Activated T-helper 2 cell treated with anti-CD3 and anti-CD28 coated beads, Interferon-gamma antibody, Interleukin-2, Interleukin-4, amounts not matched to agents 10 μg/mL and 5 μg/mL and 100 μg/mL, durations not matched to agents 14 hours and 24 hours and 36 hours (primary cell): ENCODE measurements at places on chromosomes 7 and 10.

GRCh38 chr10:62723375-62723774 lies 81.1 kb upstream of the ADO start:
- no peak overlapping the region for H3K4me3 ChIP-seq
- peaks cover 41% of the 10 kb centered on the region for H3K4me1 ChIP-seq
- no peak overlapping the region for H3K27ac ChIP-seq
- peaks cover 3% of the 10 kb centered on the region for H3K36me3 ChIP-seq
- no peak for DNase-seq

GRCh38 chr10:69311309-69311708 lies 33.0 kb downstream of the HK1 start:
- no peak for DNase-seq
- H3K27ac ChIP-seq = no peak overlapping the region
- H3K4me1 ChIP-seq = peaks cover 12% of the 10 kb centered on the region
- no peak overlapping the region for H3K4me3 ChIP-seq

GRCh38 chr7:18402488-18403183 lies 92.9 kb upstream of the HDAC9 start:
- no peak for DNase-seq
- no peaks in the 10 kb centered on the region for H3K36me3 ChIP-seq
- H3K27ac ChIP-seq = no peak overlapping the region
- no peak overlapping the region for H3K4me3 ChIP-seq
- H3K27me3 ChIP-seq = no peaks in the 10 kb centered on the region

DNA sequence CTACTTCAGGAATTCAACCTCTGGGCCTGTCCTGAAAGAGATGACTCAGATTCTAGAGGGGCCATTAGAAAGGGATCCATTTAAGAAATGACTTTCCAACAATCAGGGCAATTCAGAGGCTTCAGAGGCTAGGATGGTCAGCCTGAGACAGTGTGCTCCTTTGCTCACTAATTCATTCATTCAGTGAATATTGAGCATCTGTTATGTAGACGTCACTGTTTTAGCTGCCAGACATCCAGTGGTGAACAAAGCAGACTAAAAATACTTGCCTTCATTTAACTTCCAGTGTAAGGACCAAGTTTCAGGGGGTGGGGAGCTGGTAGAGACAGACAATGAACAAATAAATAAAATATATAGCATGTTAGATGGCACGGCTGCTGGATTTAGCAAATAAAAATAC lies 1.6 kb downstream of the KIAA1217 start:
- DNase-seq = no peak
- H3K4me1 ChIP-seq = peaks cover 24% of the 10 kb centered on the region
- peaks cover 43% of the 10 kb centered on the region for H3K27me3 ChIP-seq
- H3K4me3 ChIP-seq = no peak overlapping the region

DNA sequence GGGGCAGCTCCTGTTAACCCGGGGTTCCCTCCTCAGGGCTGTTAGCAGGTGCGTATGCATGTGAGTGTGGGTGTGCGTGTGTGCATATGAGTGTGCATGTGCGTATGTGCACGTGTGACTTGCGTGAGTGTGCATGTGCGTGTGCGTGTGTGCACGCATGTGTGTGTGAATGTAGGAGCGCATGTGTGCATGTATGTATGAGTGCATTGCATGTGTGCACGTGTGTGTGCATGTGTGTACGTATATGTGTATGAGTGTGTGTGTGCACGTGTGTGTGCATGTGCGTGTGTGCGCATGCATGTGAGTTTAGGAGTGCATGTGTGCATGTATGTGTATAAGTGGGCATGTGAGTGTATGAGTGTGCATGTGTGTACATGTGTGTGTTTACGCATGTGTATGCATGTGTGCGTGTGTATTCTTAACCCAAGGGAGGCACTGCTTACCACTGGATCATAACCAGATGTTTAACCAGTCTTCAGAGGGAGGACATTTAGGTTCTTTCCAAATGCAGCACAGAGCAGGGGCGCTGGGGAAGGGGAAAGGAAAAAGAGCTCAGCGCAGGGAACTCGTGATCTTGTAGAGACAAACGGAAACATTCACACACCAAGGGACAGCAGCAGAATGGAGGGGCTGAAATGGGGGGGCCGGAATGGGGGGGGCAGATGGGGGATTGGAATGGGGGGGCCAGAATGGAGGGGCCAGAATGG lies 45.0 kb downstream of the PWWP2B start:
- no peak overlapping the region for H3K4me3 ChIP-seq
- DNase-seq = no peak
- no peaks in the 10 kb centered on the region for H3K27me3 ChIP-seq
- peaks cover 20% of the 10 kb centered on the region for H3K4me1 ChIP-seq
- no peaks in the 10 kb centered on the region for H3K36me3 ChIP-seq

DNA sequence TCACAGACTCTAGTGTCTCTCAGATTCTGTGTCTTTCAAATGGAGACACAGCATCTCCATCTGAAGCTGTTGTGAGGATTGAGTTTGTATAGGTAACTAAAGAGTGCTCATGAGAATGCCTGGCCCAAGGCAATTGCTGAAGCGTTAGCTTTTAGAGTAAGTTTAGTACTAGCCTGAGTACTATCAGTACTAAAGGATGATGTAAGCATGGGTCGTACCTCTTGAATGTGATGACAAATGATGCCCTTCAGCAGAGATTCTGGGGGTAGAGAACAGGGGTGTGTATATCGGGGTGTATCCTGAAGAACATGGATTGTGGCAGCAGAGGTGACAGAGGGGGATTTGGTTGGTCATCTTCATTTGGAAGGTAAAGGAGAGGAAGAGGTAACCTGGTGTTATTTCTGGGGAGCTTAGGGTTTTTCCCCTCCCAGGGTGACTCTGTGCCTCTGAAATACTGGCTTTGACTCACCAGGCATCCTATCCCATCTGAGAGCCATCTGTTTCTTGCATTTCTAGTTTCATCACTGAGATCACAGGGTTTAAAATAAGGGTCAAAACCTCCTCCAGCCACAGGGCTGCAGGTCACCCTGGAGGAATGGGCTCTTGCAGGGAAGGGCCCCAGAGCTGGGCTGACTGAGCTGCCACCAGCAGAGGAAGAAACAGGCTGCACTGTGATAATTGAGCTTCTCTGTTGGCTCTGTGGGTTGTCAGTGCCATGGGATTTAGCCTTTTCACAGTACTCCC lies 756.0 kb downstream of the KCNMA1 start:
- H3K27me3 ChIP-seq = no peaks in the 10 kb centered on the region
- no peak overlapping the region for H3K4me3 ChIP-seq
- DNase-seq = no peak
- H3K27ac ChIP-seq = no peak overlapping the region
- no peaks in the 10 kb centered on the region for H3K36me3 ChIP-seq
- H3K4me1 ChIP-seq = no peaks in the 10 kb centered on the region

DNA sequence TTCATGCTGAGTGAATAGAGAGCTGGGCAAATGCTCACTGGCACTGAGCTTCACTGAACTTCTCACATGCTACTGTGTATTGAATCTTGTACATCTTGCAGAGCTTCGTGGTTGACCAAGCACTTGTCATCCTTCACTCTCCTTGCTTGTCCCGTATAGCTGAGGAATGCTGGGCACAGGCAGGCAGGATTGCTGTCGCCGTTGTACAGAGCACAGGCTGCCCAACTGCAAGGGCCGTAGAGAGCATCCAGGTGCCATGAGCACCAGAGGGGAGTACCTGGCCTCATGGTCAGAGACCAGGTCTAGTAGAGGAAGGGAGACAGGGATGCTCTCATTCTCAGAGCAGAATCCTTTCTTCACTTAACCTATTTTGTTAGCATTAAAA lies 99.8 kb upstream of the RET start:
- no peaks in the 10 kb centered on the region for H3K27me3 ChIP-seq
- H3K36me3 ChIP-seq = no peaks in the 10 kb centered on the region
- H3K27ac ChIP-seq = no peak overlapping the region
- H3K4me1 ChIP-seq = no peaks in the 10 kb centered on the region

GRCh38 chr10:95516774-95517373 lies 44.3 kb downstream of the SORBS1 start:
- peaks cover 13% of the 10 kb centered on the region for H3K4me1 ChIP-seq
- no peaks in the 10 kb centered on the region for H3K36me3 ChIP-seq
- H3K4me3 ChIP-seq = no peak overlapping the region

GRCh38 chr7:38102507-38102906 lies 75.5 kb upstream of the STARD3NL start:
- peaks cover 28% of the 10 kb centered on the region for H3K27me3 ChIP-seq
- H3K27ac ChIP-seq = no peak overlapping the region
- H3K4me3 ChIP-seq = no peak overlapping the region
- peaks cover 2% of the 10 kb centered on the region for H3K4me1 ChIP-seq
- H3K36me3 ChIP-seq = no peaks in the 10 kb centered on the region

DNA sequence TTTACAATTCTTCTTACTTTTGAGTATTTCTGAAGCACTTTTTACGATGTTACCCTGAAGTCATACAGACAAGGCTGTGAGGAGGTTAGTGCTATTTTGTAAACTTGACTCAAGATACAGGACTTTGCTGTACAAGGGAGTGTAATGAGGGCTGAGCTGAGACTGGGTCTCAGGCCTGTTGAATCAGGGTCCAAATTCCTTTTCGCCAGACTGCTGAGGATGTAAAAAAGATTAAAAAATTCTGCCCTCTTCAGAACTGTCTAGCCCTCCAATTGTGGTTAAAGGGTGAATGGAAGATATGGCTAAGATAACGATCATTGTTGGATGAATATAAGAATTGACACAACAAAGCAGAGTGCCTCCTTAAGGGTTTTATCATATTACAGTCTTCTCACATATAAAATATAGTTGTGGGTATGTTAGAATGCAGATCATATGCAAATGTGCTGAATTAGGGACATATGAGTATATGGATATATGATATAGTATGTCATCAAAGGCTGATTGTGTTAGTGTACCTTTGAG lies 165.4 kb downstream of the SUGCT start:
- no peak for DNase-seq
- no peak overlapping the region for H3K27ac ChIP-seq
- H3K4me1 ChIP-seq = peaks cover 3% of the 10 kb centered on the region
- H3K27me3 ChIP-seq = no peaks in the 10 kb centered on the region
- H3K36me3 ChIP-seq = no peaks in the 10 kb centered on the region

GRCh38 chr7:140669352-140669751 lies 3.4 kb upstream of the ADCK2 start:
- H3K4me1 ChIP-seq = peaks cover 15% of the 10 kb centered on the region
- DNase-seq = no peak
- H3K27ac ChIP-seq = no peak overlapping the region
- no peaks in the 10 kb centered on the region for H3K36me3 ChIP-seq

GRCh38 chr7:71348821-71349681 lies 217.1 kb downstream of the GALNT17 start:
- no peaks in the 10 kb centered on the region for H3K36me3 ChIP-seq
- no peaks in the 10 kb centered on the region for H3K27me3 ChIP-seq
- H3K27ac ChIP-seq = no peak overlapping the region

DNA sequence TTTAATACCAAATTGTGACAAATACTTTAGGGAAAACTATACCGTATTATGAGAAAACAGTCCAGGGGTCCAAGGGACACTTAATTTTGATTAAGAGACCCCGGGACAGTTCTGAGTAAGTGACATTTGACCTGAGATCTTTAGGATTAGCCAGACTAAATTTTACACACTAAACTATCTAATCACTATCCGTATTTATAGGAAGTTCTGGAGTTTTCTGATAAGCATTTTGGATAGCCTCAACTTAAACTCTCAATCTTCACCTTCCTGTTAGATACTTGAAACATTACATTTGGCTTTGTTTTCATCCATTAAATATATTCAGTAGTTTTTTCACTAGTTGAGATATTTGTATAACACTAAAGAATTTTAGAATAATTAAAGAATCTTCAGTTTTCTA lies 5.4 kb downstream of the PIK3CG start:
- peaks cover 92% of the 10 kb centered on the region for H3K36me3 ChIP-seq
- peak overlapping the region; percentile 37 for H3K4me3 ChIP-seq
- H3K4me1 ChIP-seq = peaks cover 62% of the 10 kb centered on the region

DNA sequence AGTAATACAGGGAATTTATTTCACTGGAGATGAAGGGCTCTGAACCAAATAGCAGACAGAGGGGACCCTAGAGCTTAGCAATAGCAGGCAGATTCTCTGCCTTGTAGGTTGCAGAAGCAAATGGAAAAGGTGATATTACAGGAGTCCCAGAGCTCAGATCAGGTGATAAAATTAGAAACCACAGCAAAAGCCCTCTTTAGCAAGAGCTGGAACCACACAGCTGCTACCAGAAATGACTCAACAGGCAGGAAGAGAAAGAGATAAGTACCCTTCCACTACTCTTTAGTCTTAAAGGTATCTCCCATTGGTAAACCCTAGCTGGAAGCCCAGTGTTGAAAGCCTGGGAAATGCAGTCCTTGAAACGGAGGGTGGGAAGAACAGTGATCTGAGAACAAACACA lies 535.6 kb upstream of the GHITM start:
- no peaks in the 10 kb centered on the region for H3K27me3 ChIP-seq
- H3K36me3 ChIP-seq = no peaks in the 10 kb centered on the region
- H3K27ac ChIP-seq = no peak overlapping the region
- no peak overlapping the region for H3K4me3 ChIP-seq

DNA sequence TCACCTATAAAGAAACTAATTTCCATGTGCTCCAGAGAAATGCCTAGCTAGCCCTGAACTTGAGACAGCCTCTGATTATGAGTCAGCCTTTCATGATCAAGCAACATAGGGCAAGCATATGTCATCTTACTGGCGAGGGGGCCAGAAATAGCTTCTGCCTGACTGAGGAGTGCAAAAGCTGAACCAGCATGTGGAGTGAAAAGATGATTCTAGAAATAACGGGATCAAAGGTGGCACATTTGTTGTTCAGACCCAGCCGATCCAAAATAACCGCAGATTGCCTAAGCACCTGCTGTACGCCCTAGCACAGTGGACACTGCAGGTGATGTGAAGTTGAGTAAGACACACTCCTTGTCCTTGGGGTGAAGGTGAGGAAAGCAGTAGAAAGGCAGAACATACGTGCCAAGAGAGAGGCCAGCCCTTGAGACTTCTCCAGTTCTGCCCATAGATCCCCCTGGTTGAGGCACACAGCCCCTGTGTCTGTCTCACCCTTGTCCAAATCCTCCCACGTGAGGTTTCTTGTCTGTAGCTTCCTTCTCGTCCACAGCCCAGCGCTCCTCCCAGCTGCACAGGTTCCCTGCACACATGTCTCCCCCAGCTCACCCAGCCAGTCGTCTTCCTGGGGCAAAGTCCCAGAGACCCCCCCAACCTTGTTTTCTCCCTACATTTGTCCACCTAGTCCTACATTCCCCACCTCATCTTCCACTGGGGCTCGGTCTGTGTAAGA lies 2.8 kb upstream of the BCL7B start:
- DNase-seq = no peak
- H3K4me3 ChIP-seq = no peak overlapping the region
- H3K36me3 ChIP-seq = peaks cover 9% of the 10 kb centered on the region
- no peak overlapping the region for H3K27ac ChIP-seq

- H3K36me3 ChIP-seq = no peaks in the 10 kb centered on the region
- no peak overlapping the region for H3K27ac ChIP-seq
- peaks cover 2% of the 10 kb centered on the region for H3K4me1 ChIP-seq
- no peak overlapping the region for H3K4me3 ChIP-seq
- no peak for DNase-seq
Observed at GRCh38 chr7:129990403-129991192, 37.8 kb upstream of the UBE2H start.

DNA sequence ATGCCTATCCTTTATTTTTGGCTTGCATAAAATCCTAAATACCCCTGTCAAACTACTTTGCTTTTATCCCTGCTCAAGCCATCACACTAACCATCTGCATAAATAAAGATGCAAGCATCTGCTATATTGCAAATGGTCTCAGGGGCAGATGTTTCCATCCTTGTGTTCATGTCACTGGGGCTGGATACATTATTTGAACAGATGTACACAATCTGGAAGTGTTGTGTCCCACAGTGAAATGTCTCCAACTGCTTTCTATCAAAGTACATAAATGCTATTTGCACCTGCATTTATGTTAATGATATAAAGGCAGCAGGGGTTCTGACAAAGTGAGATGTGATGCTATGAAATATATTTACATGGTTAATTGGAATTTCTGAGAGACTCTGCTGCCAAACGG lies 163.1 kb downstream of the ZNF438 start:
- peaks cover 4% of the 10 kb centered on the region for H3K4me1 ChIP-seq
- no peak overlapping the region for H3K27ac ChIP-seq
- DNase-seq = no peak
- H3K27me3 ChIP-seq = no peaks in the 10 kb centered on the region
- no peaks in the 10 kb centered on the region for H3K36me3 ChIP-seq
